ENCODE measurements at places on chromosomes 1 and 21.
A peak's percentile ranks its signal among the peaks of the same experiment; 100 is the strongest.

- no peaks in the 10 kb centered on the region for H3K27me3 ChIP-seq
- H3K27ac ChIP-seq, result peak overlapping the region; percentile 68
- peaks cover 26% of the 10 kb centered on the region for H3K36me3 ChIP-seq
- no peak overlapping the region for H3K4me3 ChIP-seq
Measured at GRCh38 chr1:174008269-174008668, 13.9 kb downstream of the RC3H1 start.

DNA sequence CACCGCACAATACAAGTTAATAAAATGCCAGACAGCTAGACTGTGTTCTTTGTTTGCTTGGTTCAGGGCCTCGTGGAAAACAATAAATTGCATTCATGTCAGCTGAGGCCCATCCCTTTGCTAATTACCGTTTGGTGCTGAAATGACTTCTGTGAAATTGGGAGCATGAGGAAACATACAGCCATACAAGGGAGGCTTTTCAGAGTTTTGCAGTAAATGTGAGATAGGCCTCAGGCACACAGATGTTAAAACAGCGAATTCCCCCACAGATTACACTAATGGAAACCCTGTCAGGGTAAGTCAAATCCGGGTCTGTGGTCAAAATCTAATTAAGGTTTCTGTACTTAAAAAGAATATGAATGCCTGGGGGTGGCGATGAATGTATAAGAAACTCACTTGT is 173.5 kb upstream of the LMO4 start:
- H3K27ac ChIP-seq, result no peak overlapping the region
- peaks cover 19% of the 10 kb centered on the region for H3K4me1 ChIP-seq
- DNase-seq, result no peak
- H3K4me3 ChIP-seq, result no peak overlapping the region

DNA sequence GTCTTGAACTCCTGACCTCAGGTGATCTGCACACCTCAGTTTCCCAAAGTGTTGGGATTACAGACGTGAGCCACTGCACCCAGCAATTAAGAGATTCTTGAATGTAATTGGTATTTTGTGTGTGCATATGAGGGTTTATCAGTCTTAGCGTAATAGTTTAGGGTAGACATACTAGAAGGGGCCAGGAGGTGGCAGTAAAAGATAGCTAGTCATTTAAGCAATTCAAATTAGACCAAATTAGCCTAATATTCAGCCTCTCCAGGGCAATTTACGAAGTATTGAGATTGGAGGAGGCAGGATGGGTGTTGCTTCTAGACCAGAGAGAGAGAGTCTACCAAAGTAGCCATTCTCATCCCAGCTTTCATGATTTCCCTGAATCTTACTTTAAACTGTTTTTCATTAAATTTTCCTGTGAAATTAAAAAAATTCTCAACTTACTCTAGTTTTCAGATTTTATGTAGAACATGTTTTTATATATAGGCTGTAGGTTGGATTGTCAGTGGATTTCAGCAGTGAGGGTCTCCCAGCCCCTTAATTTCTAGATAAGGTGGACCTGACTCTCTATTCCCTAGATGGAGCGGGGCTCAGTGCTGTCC is 119.7 kb downstream of the HHAT start:
- no peaks in the 10 kb centered on the region for H3K27me3 ChIP-seq
- no peak overlapping the region for H3K27ac ChIP-seq
- no peak for DNase-seq
- H3K4me3 ChIP-seq, result no peak overlapping the region
- no peaks in the 10 kb centered on the region for H3K36me3 ChIP-seq

- H3K4me3 ChIP-seq, result no peak overlapping the region
- peaks cover 7% of the 10 kb centered on the region for H3K4me1 ChIP-seq
- H3K27ac ChIP-seq, result no peak overlapping the region
- peaks cover 4% of the 10 kb centered on the region for H3K36me3 ChIP-seq
Measured at GRCh38 chr1:205247130-205247921, 19.6 kb downstream of the TMCC2 start.

- DNase-seq, result no peak
- H3K27ac ChIP-seq, result no peak overlapping the region
- H3K4me3 ChIP-seq, result no peak overlapping the region
Measured at GRCh38 chr1:180976732-180977357, 45.8 kb downstream of the STX6 start.

GRCh38 chr1:244187310-244187709 is 136.2 kb downstream of the ZBTB18 start:
- H3K27me3 ChIP-seq, result peaks cover 5% of the 10 kb centered on the region
- H3K4me3 ChIP-seq, result no peak overlapping the region
- no peak overlapping the region for H3K27ac ChIP-seq
- H3K36me3 ChIP-seq, result no peaks in the 10 kb centered on the region
- DNase-seq, result no peak
- H3K4me1 ChIP-seq, result no peaks in the 10 kb centered on the region

- H3K27ac ChIP-seq, result peak overlapping the region; percentile 17
- no peaks in the 10 kb centered on the region for H3K36me3 ChIP-seq
- H3K4me3 ChIP-seq, result no peak overlapping the region
- H3K27me3 ChIP-seq, result no peaks in the 10 kb centered on the region
- DNase-seq, result no peak
Measured at GRCh38 chr21:43639470-43640353, 19.6 kb downstream of the HSF2BP start.

DNA sequence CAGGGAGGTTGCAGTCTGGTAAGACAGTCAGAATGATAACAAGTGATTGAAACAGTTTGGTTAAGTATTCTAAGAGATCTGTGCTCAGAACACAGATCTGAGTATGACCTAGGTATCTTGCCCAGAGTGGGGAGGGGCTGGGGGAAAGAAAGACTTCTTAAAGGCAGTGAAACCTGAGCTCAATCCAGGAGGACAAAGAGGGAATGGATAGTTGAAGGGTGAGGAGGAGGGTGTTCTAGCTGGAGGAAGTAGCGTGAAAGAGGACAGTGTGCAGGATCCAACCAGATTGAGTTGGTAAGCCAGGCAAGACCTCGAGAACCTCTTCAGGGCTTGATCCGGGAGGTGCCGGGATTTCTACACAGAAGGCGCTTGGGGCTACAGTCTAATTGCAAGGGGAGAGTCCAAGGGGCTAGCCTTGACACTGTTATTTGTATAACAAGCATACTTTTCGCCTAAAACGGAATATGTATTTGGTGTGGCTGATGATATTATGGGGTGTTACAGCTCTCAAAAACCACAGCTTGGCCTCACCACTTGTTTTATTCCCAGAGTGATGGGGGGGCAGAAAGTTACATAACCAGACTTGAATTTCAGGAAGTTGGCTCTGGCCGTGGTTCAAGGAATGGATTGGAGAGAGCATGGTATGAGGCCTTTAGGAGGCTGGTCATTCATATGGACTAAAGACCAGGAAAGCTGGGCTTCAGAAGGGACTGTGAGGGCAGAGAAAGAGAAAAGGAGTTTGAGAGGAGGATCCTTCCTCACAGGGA is 19.1 kb downstream of the RCSD1 start:
- DNase-seq, result no peak
- peak overlapping the region; percentile 49 for H3K4me3 ChIP-seq
- H3K36me3 ChIP-seq, result peaks cover 47% of the 10 kb centered on the region
- H3K4me1 ChIP-seq, result peaks cover 65% of the 10 kb centered on the region
- H3K27ac ChIP-seq, result peak overlapping the region; percentile 92

- H3K36me3 ChIP-seq, result no peaks in the 10 kb centered on the region
- H3K4me3 ChIP-seq, result no peak overlapping the region
- H3K27me3 ChIP-seq, result peaks cover 14% of the 10 kb centered on the region
- DNase-seq, result no peak
Measured at GRCh38 chr1:94668528-94668927, 127.0 kb upstream of the F3 start.

GRCh38 chr1:46820560-46821060 is 21.8 kb downstream of the CYP4B1 start:
- no peak overlapping the region for H3K27ac ChIP-seq
- DNase-seq, result no peak
- H3K4me3 ChIP-seq, result no peak overlapping the region
- H3K36me3 ChIP-seq, result no peaks in the 10 kb centered on the region

DNA sequence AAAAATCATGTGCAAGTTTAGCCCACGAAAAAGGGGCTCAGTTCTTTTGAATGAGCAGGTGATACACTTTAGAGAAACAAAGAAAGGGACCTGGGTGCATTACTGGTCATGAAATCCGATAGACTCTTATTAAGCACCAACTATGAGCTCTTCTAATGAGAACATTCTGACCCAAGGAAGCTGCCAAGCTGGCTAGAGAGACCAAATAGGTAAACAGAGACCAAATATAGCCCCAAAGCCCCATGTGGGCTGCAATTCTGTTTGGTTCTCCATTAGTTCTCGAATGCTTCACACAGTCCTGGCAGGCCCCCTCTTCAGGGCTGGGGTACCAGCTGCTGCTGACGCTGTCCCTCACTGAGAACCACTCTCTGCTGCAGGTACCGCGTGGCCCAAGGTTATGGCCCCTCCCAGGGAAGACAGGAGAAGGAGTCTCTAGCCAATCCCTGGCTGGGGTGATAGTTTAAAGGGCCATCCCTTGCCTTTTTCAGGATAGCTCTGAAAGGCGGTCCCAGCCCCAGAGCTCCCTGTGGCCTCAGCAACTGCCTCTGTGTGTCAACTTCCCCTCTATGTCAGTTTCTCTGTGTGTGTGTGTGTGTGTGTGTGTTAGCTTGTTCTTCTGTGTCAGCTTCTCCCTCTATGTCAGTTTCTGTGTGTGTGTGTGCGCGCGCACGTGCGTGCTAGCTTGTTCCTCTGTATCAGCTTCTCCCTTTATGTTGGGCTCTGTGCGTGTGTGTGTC is 7.1 kb upstream of the UBXN10 start:
- peaks cover 14% of the 10 kb centered on the region for H3K27me3 ChIP-seq
- no peak for DNase-seq
- H3K4me1 ChIP-seq, result peaks cover 15% of the 10 kb centered on the region
- no peak overlapping the region for H3K27ac ChIP-seq
- no peak overlapping the region for H3K4me3 ChIP-seq

DNA sequence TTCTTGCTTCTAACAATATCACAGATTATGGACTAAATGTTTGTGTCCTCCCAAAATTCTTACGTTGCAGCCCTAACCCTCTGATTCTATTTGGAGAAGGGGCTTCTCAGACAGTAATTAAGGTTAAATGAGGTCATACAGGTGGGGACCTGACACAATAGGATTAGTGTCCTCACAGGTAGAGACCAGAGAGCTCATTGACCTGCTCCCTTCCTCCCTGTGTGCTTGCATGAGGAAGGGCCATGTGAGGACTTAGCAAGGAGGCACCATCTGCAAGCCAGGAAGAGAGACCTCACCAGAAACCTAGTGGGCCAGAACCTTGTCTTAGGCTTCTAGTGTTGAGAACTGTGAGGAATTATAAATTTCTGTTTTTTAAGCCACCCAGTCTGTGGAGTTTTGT is 322.6 kb downstream of the SMYD3 start:
- H3K4me1 ChIP-seq, result peaks cover 3% of the 10 kb centered on the region
- H3K36me3 ChIP-seq, result no peaks in the 10 kb centered on the region
- H3K27ac ChIP-seq, result no peak overlapping the region

GRCh38 chr1:7298749-7299151 is 472.3 kb upstream of the VAMP3 start:
- no peaks in the 10 kb centered on the region for H3K4me1 ChIP-seq
- DNase-seq, result no peak
- no peak overlapping the region for H3K27ac ChIP-seq
- H3K27me3 ChIP-seq, result peaks cover 15% of the 10 kb centered on the region
- H3K36me3 ChIP-seq, result no peaks in the 10 kb centered on the region
- H3K4me3 ChIP-seq, result no peak overlapping the region

DNA sequence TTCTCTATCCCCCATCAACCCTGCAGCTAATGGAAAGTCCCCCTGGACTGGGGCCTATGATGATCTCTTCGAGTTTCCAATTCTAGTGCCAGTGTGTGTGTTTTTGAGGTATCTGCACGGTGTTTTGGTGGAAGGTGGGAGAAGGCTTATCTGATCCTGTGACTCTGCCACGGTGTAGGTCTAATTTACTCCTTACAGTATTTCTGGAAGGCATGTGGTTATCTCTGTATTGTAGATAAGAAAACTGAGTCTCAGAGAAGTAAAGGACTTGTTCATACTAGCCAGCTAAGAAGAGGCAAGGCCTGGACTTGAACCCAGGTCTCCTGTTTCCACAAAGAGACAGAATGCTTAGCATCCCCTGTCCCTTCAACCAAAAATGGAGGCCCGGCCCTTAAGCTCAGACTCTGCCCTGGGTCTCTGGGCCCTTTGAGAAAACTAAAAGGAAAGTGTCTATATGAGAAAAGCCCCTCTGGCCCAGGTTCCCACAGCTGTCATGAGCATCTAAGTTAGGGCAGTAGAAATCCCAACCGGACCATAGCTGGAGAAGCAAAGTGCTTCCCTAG is 20.3 kb downstream of the RIMS3 start:
- DNase-seq, result no peak
- no peak overlapping the region for H3K4me3 ChIP-seq

DNA sequence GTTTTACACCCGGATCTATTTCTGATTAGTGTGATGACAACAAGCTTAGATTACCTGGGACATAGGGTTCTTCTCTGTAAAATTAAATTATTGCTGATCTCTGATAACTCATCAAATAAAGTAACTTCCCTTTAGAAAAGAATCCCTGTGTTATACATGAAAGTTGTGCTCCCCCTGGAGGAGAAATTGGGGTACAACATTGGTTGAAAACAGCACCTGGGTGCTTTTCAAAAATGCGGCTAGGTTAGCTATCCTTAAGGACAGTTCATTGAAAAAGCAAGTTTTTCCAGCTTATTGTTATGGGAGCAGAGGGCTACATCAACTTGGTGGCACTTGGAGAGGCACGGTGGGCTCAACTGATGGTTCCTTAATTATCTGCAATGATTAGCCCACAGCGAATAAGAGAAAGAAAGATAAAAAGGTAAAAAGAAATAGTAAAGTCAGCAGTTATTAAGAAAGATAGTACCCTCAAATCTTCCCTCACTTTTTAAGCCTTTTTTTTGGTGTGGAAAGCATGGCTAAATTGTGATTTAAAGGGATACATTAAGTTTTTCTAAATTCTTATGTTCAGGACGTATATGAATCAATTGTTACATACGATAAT is 97.8 kb downstream of the FMN2 start:
- H3K36me3 ChIP-seq, result no peaks in the 10 kb centered on the region
- DNase-seq, result peak; percentile 2
- H3K27ac ChIP-seq, result no peak overlapping the region
- peaks cover 10% of the 10 kb centered on the region for H3K27me3 ChIP-seq

- H3K36me3 ChIP-seq, result no peaks in the 10 kb centered on the region
- no peak overlapping the region for H3K27ac ChIP-seq
- no peak overlapping the region for H3K4me3 ChIP-seq
- no peak for DNase-seq
- no peaks in the 10 kb centered on the region for H3K4me1 ChIP-seq
- H3K27me3 ChIP-seq, result peaks cover 3% of the 10 kb centered on the region
Measured at GRCh38 chr1:65477414-65478378, 57.2 kb downstream of the LEPR start.

DNA sequence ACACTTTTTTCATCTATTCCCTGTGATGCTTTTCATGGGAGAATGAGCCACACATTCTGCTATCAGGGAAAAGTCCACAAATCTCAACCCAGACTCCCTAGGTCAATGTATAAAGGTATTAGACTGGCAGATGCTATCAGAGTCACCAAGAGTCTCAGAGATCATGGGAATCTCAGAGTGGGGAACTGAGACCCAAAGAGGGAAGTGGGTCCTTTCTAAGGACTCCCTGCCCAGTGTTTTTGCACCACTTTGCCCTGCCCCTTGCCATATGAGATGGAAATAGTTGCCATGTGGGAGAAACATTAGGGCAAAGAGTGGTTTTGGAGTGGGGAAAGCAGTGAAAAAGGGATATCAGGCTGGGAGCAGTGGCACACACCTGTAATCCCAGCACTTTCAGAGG is 19.1 kb upstream of the AZIN2 start:
- H3K27ac ChIP-seq, result no peak overlapping the region
- H3K4me1 ChIP-seq, result peaks cover 11% of the 10 kb centered on the region
- peaks cover 5% of the 10 kb centered on the region for H3K27me3 ChIP-seq
- DNase-seq, result no peak
- no peak overlapping the region for H3K4me3 ChIP-seq
- H3K36me3 ChIP-seq, result peaks cover 32% of the 10 kb centered on the region

- no peak overlapping the region for H3K27ac ChIP-seq
- H3K27me3 ChIP-seq, result peaks cover 74% of the 10 kb centered on the region
- peaks cover 3% of the 10 kb centered on the region for H3K36me3 ChIP-seq
- H3K4me3 ChIP-seq, result no peak overlapping the region
Measured at GRCh38 chr1:19644395-19644680, 227 bp downstream of the NBL1 start.
